ACHN (cell line): ENCODE measurements at places on chromosomes 3 and 15.

DNA sequence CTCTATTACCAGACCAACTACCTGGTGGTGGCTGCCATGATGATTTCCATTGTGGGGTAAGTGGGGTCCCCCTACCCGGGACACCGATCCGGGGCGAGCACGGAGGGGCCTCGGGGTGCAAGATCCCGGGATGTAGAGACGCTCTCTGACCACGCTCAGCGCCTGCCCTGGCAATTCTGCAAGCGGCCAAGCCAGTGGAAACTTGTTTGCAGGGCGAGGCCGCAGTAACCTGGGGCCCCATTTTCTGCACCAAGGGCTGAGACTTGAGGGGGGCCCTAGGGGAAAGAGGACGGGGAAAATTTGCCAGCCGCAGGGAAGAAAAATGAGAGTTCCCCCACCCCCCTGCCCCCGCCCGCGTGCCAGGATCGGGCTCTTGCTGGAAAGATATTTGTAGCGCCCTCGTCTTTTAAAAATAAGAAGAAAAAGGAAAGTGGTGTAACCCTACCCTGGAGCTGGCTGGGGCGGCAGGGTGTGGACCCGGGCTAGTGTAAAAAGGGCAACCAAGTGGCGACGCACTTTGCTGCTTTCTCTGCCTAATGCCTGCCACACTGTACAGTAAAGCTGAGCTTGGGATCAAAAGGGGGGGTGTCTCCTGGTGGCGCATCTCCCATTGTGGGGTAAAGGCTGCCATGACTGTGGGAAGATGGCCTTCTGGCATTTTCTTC lies 563 bp downstream of the ARL6IP5 start:
- DNase-seq: peak; percentile 25

DNA sequence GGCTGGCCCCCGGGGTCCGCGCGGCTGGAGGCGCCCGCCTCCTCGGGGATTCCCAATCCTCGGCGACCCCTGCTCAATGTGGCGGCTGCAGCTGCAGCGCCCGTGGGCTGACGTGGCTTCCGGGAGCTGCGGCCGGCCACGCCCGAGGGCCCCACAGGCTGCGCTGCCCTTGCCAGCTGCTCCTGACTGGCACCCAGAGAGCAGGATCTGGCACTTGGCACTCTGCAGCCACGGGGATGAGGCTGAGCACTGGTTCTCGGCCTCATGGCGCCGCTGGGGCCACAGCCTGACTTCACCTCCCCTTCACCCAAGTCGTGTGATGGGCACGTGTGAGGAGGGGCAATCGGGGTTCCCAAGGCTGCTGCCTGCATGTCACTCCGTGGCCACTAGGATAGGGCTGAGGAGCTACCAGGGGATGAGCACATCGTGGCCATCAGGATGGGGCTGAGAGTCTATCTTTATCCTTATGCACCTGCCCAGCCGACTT lies 267.8 kb upstream of the FRG2C start:
- no peak for DNase-seq

- no peak for DNase-seq
Observed at GRCh38 chr3:10609134-10609533, 103.7 kb upstream of the ATP2B2 start.

DNA sequence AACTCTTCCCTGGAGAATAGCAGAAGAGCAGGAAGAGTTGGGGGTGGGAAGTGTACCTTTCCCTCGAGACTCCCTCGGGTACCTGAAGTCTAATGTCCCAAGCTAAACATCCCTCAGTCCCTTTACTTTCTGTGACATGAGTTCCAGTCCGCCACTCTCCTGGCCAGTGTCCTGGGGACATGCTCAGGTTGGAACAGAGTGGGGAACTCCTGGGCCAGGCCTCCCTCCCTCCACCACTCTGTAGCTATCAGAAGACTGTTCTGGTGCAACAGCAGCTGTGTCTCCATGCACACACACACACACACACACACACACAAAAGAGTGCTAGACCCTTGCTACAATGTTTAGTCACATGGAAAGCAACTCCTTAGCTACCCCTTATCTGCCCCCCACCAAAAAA lies 155.0 kb upstream of the HES1 start:
- DNase-seq: no peak

DNA sequence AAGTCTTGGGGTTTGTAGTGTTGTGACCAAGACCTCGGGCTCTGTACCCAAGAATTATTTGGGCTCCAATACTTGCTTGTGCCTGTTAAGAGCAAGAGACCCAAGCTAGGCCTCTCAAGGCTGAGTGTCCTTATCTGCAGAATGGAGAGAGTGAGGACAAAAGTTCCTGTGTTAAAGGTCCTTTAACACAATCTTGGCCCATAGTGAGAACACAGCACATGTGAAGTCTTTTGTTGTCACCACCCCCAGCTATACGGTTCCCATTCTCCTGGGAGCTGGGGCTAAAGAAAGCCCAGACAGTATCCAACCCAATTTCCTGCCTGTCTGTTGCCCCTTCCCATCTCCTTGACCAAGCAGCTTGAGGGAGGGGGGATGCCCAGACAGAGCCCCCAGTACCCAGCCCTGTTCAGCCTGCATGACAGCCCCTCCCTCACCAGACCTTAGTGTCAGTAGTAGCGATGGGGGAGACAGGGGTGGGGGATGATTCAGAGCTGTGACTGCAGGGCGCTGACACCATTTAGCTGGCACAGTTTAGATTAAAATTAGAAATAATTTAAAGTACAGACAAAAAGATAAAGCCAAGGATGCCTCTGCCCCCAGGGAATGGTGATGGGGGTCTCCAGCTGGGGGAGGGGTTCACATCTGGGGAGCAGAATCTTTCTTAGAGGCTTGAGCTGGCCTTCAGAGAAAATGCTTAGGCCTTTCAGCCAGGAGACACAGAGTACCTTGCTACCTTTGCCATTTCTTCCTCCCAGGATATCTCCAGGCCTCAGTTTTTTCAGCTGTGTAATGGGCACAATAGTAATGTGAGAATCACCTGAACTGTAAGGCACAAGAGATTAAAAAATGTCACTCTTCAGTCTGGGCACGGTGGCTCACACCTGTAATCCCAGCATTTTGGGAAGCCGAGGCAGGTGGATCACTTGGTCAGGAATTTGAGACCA lies 2.7 kb downstream of the PRKCD start:
- DNase-seq: no peak
